ENCODE measurements at places on chromosomes 4 and X.

DNA sequence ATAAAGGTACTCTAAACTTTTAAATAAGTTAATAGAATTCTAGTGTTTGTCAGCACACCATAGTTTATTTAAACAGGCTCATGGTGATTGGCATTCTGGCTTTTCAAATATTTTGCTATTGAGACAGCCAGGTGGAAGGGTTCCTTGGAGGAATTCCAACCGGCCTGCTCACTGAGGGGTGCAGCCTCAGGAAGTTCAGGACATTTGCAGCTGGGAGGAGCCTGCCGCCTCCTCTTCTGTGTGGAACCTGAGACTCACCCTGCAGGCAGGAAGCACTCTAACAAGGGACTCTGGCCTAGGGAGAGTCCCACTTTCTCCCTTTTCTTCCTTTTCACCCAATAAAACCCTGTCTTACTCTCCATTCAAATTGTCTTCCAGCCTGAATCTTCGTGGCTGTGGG, 1328.0 kb downstream of the FSTL5 start:
- no peak for DNase-seq

GRCh38 chr4:30718641-30719453, 1.3 kb upstream of the PCDH7 start:
- DNase-seq, result no peak

- no peak for DNase-seq
These were observed 112.2 kb upstream of the ENPP6 start for GRCh38 chr4:184329659-184330400.

DNA sequence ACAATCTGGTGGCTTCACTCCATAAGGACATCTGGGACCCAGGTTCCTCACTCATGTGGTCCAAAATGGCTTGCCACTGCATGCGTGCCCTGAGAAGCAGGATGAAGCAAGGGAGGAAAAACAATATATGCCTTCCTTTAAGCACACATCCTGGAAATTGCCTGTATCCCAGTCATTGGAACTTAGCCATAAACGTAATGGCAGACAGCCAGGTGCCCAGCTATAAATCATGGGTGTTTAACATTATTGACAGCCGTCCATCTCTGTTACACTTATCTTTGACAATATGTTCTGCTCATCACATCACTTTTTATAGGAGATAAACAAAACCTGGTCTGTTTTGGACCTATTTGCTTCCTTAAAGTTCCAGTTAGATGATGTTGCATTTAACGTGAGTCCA, 181.0 kb downstream of the AASDH start:
- DNase-seq, result no peak

DNA sequence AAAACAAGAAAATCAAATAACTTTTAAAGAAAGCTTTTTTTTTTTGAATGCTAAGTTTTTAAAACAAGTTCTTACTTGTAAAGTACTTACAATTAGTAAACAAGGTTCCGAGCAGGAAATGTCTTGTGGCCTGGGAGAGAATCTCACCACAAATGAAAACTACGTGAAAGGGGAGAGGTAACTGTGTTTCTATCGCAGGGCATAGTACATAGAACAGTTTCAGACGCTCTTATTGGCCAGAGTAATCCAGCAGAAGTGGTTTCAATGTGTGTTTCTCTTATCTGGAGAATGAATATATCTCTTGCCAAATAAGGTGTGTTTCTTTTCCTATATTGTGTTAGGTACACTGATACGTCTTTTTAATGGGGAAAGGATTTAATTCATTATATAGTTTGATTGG, at the start of gene PLAC8:
TSS of gene PLAC8 (minus strand) at position 154 of the 400 bp plus-strand sequence. CDS start 6,808 bp downstream, outside the sequence.
- DNase-seq, result no peak

GRCh38 chr4:15194520-15194919, 192.2 kb downstream of the CPEB2 start:
- DNase-seq, result no peak

Data from NCI-H1930 (cell line).